ENCODE measurements at places on chromosomes 3 and 15. TPM values are rescaled to one million over a fixed set of nuclear protein-coding genes. Genes with fewer than 3 reads are reported as not detected.

GOLGA8R gene
- total RNA-seq: 0.14 TPM

HACD2 gene
- 27.0 TPM for total RNA-seq

SIDT1 gene
- total RNA-seq: 11.3 TPM

EHHADH gene
- total RNA-seq: 1.9 TPM

IGDCC3 gene
- not detected for total RNA-seq

BTLA gene
- total RNA-seq: 18.7 TPM

PARP16 gene
- total RNA-seq: 12.3 TPM

CISH gene
- 319 TPM for total RNA-seq

ZNF385D gene
- total RNA-seq: not detected

CCR5 gene
- 2.0 TPM for total RNA-seq

USP19 gene
- total RNA-seq: 44.1 TPM

PRC1 gene
- total RNA-seq: 151 TPM

CEP19 gene
- 6.5 TPM for total RNA-seq

ACOX2 gene
- not detected for total RNA-seq

NRG4 gene
- not detected for total RNA-seq

IGF2BP2 gene
- 0.55 TPM for total RNA-seq

CERS3 gene
- 0.31 TPM for total RNA-seq

PLA2G4E gene
- not detected for total RNA-seq

POPDC2 gene
- total RNA-seq: 2.1 TPM

ATP13A5 gene
- total RNA-seq: not detected

CLN6 gene
- 34.2 TPM for total RNA-seq

PLS1 gene
- total RNA-seq: 4.5 TPM

DLL4 gene
- total RNA-seq: not detected

PROK2 gene
- total RNA-seq: 0.44 TPM

MON1A gene
- 6.3 TPM for total RNA-seq

C15orf39 gene
- 14.2 TPM for total RNA-seq

CPOX gene
- 39.2 TPM for total RNA-seq

EIF4E3 gene
- total RNA-seq: 37.6 TPM

RHCG gene
- not detected for total RNA-seq

APH1B gene
- 7.0 TPM for total RNA-seq

EPHB3 gene
- total RNA-seq: 0.07 TPM

SAXO2 gene
- 0.81 TPM for total RNA-seq

PP2D1 gene
- not detected for total RNA-seq

HYKK gene
- 2.2 TPM for total RNA-seq

HES1 gene
- total RNA-seq: 1.00 TPM

GRAMD1C gene
- total RNA-seq: 1.2 TPM

NCEH1 gene
- total RNA-seq: 5.2 TPM

LCTL gene
- total RNA-seq: not detected

TNNC1 gene
- total RNA-seq: 3.0 TPM

CCR9 gene
- total RNA-seq: not detected

WDR93 gene
- total RNA-seq: not detected

PRRT3 gene
- 7.8 TPM for total RNA-seq

SLC6A11 gene
- not detected for total RNA-seq

SNTN gene
- not detected for total RNA-seq

PSMA4 gene
- total RNA-seq: 220 TPM

ABTB1 gene
- total RNA-seq: 14.8 TPM

ACAP2 gene
- total RNA-seq: 47.0 TPM

DNAH12 gene
- total RNA-seq: 0.14 TPM

SST gene
- not detected for total RNA-seq

PLSCR5 gene
- total RNA-seq: not detected

FBLN2 gene
- not detected for total RNA-seq

RAD54L2 gene
- 30.0 TPM for total RNA-seq

CCDC54 gene
- not detected for total RNA-seq

GPR62 gene
- not detected for total RNA-seq

PLXND1 gene
- total RNA-seq: 8.6 TPM

PLA2G4F gene
- not detected for total RNA-seq

CHRFAM7A gene
- not detected for total RNA-seq

SNX1 gene
- 102 TPM for total RNA-seq
